ENCODE measurements at places on chromosomes 13 and 19. TPM values are rescaled to one million over a fixed set of nuclear protein-coding genes. Genes with fewer than 3 reads are reported as not detected.

Gene RCBTB2
- 5.9 TPM for total RNA-seq

Gene ARGLU1
- total RNA-seq, result 91.2 TPM

GRCh38 chr19:44988896-44989556 is 12.2 kb upstream of the RELB start:
- DNase-seq, result no peak

DNA sequence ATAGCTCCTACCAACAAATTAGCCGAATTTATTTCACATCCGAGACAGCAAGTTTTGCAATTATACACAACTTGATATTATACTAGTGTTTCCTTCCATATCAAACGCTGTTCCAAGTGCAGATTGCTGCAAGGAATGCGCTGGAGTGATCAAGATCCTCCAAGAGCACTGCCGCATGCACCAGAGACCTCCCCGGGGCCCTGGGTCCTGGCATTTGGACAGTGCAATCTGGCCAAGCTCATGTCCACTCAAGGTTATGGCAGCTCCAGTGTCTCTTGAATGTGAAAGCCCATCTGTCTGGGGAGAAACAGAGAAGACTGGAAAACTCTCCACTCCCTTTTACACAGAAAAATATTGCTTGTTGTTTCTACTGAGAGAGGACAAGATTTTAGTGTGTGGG is 111.9 kb downstream of the HSPH1 start:
- DNase-seq, result no peak

GRCh38 chr13:75513271-75513670 is 24.4 kb downstream of the COMMD6 start:
- no peak for DNase-seq

DNA sequence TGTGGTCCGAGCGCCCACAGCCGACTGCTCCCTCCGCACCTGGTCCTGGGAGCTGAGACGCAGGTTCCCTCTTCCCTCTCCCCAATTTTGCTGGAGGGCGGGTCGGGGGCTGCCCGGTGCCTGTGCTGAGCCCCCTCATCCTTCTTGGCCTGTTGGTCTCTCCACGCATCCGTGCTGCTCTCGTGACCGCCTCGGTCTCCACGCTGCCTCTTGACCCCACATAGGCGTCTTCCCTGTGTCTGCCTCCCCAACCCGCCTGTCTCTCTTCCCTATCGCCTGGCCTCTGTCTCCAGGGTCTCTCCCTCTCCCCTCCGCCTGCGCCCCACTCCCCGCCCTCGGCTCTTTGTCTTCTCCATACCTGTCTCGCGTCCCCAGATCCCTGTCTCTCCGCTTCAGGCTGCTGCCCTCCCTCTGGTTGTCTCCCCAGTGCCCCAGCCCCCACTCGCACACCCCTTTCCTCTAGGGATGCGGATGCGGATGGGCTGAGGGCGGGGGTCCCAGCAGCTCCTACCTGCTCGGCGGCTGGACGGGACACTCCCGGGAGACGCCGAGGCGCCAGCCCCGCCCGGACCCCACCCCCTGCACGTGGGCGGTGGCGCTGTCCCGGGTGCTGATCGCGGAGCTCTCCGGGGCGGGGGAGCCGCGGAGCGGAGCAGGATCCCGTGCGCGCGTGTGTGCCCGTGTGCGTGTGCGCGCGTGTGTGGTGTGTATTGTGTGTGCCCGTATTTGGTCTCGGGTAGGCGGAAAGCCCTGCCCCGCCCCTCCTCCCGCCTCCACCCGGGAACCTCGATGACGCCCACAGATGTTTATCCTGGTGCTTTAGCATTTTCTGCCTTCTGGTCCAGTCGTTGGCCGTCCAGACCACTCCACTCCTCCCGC is at the start of gene SYT5:
TSS of gene SYT5 (minus strand) at position 684 of the 879 bp plus-strand sequence. CDS start 1,248 bp downstream, outside the sequence.
- DNase-seq, result no peak

DNA sequence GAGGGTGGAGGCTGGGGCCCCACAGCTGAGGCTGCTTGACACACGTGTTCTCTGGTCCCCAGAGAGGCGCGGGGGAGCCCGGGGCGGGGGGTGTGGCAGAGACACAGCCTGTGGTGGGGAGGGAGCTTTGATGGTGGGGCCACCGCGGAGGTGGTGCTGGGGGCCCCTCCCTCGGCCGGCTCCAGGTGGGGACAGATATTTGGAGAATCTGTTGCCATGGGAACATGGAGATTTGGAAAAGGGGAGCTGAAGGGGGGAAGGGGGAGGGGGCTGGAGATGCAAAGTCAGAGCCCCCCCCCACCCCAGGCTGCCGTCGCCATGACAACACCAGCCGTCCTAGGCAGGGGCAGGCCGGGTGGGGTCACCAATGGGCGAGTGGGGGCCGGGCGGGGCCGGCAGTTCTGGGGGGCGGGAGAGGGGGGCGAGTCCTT is 1.2 kb downstream of the PRKCG start:
- DNase-seq, result no peak

- no peak for DNase-seq
Measured at GRCh38 chr13:36282821-36283432, 14.7 kb downstream of the CCDC169 start.

GRCh38 chr13:41085961-41086585 is 24.8 kb downstream of the WBP4 start:
- DNase-seq, result no peak

DNA sequence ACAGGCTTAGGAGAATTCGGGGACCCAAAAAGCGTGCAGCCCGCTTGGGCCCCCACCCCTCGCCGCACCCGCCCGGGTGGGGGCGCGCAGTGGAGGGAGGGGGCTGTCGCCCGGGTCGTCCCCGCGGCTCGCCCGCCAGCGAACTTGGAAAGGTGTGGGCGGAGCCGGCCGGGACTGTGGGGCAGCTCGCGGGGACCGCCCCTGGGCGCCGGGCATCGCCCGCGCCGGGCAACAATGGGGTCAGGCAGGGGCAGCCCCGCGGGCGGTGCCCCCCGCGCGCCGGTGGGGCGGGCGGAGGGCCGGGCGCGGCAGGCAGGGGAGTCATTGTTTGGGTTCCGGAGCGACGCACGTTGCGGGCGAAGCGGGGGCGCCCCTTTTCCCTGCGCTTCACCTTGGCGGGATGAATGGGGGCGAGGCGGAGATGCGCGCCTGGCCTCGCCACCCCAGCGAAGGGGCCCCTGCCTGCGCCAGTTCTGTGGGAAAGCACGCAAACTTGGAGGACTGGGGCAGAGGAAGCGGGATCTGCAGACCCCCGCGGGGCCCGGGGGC is 647 bp upstream of the KLF12 start:
- DNase-seq, result no peak

DNA sequence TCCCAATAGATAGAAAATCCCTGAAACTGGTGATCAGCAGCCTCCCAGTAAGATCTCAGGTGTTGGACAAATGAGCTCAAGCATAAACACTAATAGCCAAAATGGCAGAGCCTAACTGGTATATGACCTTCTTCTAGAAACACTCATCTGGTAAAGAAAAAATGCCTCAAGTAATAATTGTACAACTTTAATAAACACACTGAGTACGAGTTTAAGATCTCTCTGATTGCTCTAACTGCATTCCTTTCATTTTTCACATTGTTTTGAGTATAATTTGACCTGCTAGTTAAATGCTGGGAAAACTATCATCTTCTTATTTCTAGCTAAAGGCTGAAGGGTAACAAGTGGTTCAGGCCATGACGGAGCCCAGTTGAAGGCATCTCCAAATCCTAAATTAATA is 2009.5 kb upstream of the PCDH20 start:
- no peak for DNase-seq
